Inflammatory macrophage (primary cell): ENCODE measurements at places on chromosomes 7 and 10.

DNA sequence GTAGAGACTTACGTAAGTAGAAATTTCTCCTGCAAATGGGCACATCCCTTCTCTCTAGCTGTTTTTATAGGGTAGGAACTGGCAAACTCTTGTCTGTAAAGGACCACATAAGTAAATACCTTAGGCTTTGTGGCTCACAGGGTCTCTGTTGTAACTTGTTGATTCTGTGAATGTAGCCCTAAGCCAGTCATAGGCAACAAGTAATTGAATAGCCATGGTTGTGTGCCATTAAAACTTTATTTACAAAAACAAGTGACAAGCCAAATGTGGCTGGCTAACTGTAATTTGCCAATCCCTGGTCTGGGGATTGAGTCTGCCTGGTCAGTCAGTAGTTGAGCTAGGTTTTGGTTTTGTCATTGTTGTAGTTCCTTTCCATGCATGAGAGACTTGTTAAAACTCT, 5.3 kb upstream of the KLF6 start:
- DNase-seq: no peak

GRCh38 chr10:95792874-95793285, 36.9 kb downstream of the ENTPD1 start:
- peak; percentile 89 for DNase-seq

DNA sequence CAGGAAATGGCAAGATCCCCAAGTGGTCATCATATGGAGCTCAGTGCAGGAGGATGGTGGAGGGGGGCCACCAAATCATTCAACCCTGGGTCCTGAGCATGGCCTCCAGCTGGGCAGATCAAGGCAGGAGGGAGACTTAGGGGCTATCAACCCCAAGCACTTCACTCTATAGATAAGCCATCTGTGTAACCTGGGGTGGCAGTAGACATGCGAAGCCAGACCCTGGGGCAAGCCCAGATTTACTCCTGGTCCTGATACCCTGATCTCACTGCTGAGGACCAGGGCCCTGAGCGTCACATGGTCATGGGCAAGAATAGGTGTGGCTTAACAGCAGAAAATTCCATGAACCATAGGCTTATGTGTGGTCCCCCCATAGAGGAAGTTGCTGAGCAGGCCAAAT, 173.0 kb upstream of the ADCY1 start:
- DNase-seq: no peak

DNA sequence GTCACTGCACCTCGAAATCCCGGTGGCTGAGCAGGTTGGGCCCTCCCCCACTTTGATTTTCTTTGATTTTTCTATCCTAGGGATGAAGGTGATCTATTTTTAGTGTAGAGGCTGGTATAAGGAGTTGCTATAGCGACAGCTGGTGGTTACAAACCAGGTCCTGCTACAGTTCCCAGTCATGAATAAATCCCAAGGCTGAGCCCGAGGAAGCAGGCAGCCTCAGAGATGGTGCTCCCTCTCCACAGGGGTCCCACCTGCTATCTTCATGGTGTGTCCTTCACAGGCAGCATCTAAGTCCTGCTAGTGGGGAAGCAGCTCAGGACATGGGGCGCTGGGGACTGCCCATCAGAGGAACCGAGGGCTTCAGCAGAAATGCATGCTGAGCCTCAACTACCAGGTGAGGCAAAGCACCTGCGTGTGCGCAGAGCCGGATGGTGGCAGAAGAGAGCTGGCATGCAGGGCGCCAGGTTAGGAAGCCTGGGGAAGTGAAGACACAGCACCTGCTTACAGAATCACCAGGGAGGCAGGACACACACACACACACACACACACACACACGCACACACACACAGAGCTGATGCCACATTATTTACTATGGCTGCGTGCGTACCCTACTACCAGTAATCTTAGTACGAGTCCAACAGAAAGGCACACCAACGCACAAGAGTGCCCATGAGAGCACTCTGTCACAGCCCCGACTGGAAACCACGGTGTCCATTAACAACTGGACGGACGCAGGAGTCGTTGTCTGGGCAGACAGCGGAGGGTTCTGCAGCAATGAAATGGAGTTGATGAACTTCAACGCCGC, 150.9 kb downstream of the PRKAG2 start:
- DNase-seq: no peak

DNA sequence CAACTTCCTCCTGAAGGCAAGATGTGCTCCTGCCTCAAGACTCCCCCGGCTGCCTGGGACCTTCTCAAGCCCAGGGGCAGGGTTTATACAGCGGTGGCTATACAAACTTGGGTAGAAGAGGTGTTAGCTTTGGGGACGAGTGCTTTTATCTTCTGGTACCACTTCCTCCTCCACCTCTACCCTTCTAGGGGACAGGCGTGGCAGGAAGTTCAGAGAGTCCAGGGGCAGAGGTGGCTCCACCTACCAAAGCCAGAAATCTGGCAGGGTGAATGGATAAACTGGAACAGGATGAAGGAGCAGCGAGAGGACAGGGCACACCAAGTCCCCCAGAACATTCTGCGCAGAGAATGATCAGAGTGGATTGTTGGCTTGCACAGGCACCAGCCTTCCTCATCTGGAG, 24.0 kb upstream of the TM9SF3 start:
- no peak for DNase-seq

- DNase-seq: no peak
Observed at GRCh38 chr10:101120520-101120883, 10.6 kb upstream of the TLX1 start.
